ENCODE measurements at places on chromosomes 12 and 14.

GRCh38 chr12:130013771-130014484, 110.1 kb upstream of the TMEM132D start:
- no peak for DNase-seq

GRCh38 chr12:121095544-121096198, 37.0 kb upstream of the P2RX7 start:
- DNase-seq, result peak; percentile 21

DNA sequence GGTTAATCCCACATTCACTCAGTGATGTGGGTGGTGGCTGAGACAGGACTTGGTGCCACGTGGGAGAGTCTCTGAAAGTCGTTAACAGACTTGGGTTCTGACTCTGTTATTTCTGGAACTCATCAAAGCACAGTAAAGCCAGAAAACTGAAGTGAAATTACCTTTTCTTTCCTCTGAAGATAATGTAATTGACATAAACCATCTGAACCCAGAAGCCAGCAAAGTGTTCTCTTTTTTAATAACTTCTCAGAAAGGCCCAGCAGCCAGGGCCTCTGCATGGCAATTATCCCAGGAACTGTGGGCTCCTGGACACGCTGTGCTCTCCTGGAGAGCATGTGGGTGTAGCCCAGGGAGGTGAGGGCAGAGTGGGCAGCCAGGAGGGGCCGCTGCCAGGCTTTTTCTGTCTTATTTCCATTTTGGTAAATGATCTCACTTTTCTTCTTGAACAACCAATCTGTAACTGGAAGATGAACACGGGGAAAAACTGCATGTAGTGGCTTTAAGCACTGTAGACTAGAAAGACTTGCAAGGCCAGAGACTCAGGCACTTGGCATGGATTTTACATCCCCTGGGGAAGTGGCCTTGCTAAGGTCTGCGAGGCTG, 444.1 kb upstream of the TMEM132C start:
- DNase-seq, result no peak

DNA sequence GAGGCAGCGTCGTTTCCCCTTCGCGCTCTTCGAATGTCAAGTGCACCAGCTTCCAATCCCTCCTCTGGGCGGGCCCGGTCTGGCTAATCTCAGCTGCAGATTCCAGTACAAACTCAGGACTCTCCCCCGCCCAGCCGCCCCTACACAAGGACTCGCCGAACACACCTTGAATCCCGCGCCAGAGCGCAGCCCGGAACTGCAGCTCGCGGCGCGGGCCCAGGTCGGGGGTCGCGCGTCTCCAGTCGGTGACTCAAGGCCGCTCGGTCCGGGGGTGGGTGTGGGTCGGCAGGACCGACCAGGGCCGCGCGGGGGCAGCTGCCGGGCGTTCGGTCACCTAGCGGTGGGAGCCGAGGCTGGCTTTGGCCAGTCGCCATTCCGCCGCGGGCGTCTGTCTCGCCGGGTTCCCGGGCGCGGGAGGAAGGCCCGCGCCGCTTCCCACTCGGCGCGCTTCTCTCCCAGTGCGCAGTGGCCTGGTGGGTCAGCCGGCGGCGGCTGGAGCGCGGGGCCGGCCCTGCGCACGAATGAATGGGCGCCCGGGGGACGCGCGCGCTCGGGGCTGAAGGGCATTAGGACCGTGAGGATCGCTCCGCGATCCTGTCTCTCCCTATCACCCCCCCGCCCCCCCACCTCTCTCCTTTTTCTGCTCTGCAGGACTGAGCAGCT, at the start of gene GALNT16:
Gene GALNT16 (plus strand): TSS at position 632 of the 663 bp plus-strand sequence. CDS start 133 bp downstream, outside the sequence.
- no peak for DNase-seq

GRCh38 chr14:60753264-60754119, 18.9 kb downstream of the MNAT1 start:
- DNase-seq, result peak; percentile 55

- DNase-seq, result no peak
Measured at GRCh38 chr12:29844667-29845066, 60.9 kb upstream of the TMTC1 start.

Data from fibroblast of skin of left quadriceps (primary cell).